H9 (cell line): ENCODE measurements at places on chromosomes 16 and 17. TPM values are rescaled to one million over a fixed set of nuclear protein-coding genes. Genes with fewer than 3 reads are reported as not detected.
A peak's percentile ranks its signal among the peaks of the same experiment; 100 is the strongest.

DNA sequence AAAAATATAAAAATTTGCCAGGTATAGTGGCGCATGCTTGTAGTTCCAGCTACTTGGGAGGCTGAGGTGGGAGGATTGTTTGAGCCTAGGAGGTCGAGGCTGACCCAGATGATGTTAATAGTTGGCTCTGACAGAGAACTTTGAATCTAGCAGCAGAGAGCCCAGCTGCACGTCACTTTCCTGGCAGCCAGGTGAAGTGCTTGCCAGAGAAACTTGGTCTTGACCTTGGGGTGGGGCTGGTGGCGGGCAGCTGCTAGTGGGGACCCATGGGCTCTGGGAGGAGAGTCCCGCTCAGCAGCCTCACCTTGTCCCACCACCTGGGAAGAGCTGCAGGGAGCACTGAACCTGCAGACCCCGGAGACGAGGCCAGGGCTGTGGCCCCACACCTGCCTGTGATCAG is 3.1 kb upstream of the C16orf74 start:
- DNase-seq: no peak

DNA sequence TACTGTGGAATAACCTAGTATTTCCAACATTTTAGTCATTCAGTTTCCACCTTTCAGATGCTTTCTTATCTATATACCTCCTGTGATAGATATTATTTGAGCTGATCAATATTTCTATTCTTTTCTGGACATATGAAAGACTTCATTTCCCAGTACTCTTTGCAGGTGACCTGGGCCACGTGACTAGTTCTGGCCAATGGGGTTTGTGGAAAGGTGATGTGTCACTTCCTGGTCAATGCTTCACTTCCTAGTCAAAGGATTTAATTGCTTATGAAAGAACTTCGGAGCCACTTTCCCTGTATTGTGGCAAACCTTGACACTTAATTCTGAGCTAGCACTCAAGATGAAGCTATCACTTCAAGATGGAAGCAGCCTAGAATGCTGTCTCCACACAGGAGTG is 248.9 kb upstream of the FOXF1 start:
- DNase-seq: peak; percentile 10

- DNase-seq: no peak
Measured at GRCh38 chr17:8360260-8360659, 16.2 kb downstream of the KRABD2 start.

- DNase-seq: peak; percentile 54
Measured at GRCh38 chr16:49700251-49701064, 155.5 kb downstream of the ZNF423 start.

DNA sequence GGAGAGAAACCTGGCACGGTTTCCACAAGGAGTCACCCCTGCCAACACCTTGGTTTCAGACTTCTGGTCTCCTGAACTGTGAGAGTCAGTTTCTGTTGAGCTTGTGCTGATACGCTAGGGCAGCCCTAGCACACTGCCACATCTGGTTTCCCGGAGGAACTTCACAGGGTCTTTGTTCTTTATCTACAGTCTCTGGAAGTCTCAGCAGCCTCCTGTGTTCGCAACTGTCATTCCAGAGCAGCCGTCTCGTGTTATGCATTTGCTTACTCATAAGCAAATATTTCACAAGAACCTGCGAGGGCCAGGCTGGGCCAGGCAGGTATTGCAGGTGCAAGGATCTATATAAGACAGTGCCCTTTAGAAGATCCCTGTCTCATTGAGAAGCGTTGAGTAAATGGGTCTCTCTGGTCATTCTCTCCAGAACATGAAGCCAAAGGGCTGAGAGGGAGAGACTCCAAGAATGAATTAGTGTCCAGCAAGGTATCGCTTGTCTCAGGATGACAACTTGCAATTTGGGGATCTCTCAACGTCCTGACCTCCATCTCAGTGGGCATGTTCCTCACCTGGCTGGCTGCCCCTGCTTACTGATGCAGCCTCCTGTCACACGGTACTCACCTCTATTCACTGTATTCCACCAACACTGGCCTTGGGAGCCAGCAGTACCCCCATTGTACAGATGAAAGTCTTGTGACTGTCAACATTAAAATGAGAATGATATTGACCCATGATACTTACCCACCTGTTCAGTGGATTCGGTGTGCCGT is 141.2 kb downstream of the WWOX start:
- DNase-seq: no peak

DNA sequence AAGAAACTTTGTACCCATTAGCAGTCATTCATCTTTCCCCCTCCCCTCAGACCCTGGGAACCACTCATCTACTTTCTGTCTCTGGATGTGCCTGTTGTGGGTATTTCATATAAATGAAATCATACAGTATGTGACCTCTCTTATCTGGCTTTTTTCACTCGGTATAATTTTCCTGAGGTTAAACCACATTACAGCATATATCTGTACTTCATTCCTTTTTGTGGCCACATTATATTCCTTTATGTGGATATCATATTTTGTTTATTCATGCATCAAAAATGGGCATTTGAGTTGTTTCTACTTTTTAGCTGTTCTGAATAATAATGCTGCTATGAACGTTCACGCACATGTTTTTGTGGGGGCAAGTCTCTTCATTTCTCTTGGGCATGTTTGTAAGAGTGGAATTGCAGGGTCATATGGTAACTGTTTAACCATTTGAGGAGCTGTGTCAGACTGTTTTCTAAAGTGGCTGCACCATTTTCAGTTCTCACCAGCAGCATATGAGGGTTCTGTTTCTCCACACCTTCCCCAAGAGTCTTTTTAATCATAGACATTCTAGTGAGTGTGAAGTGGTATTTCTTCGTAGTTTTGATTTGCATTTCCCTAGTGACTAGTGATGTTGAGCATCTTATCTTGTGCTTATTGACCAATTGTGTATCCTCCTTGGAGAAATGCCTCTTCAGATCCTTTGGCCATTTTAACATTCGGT is 3.8 kb downstream of the SNX29 start:
- DNase-seq: no peak

DNA sequence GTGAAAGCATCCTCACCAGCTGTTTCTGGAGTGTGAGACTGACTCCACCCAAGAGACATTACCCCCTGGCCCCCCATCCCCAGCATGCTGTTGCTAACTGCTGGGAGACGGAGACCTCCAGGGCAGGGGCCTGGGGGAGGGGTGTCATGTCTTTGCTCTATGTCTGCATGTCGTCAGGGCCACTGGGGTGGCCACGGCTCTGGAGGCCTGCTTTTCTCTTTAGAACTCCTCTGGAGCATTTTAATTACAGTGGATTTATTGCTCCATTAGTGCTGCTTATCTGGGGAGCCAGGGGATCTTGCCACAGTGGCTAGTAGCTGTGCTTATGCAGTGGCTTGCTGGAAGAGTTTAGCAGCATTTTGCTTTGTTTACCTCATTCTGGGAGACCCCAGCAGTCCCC is 32.3 kb downstream of the CLEC16A start:
- no peak for DNase-seq

DNA sequence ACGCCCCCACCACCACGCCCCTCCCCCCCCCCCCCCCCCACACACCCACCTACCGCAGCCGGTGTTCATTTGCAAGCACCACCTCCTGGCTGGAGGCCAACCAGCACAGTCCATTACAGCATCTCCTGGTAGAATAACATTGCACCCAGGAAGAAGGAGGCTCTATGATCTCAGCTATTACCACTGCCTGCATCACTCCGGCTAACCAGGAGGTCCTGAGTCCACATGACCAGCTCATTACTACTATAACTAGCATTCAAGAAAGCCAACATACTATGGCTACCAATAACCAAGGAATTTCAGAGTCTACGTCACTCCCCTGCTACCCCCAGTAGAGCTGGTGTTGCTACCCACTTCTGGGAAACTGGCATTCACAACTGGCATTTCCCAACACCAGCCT is 81.1 kb upstream of the ALOX12 start:
- no peak for DNase-seq

GRCh38 chr16:85759136-85759535 is 8.2 kb upstream of the C16orf74 start:
- DNase-seq: no peak

GRCh38 chr17:7873051-7873450 is 15.2 kb downstream of the CYB5D1 start:
- DNase-seq: no peak

GRCh38 chr16:77193377-77193776 is 2.4 kb downstream of the MON1B start:
- no peak for DNase-seq

- DNase-seq: no peak
Measured at GRCh38 chr16:87826798-87827587, 42.3 kb downstream of the SLC7A5 start.

DNA sequence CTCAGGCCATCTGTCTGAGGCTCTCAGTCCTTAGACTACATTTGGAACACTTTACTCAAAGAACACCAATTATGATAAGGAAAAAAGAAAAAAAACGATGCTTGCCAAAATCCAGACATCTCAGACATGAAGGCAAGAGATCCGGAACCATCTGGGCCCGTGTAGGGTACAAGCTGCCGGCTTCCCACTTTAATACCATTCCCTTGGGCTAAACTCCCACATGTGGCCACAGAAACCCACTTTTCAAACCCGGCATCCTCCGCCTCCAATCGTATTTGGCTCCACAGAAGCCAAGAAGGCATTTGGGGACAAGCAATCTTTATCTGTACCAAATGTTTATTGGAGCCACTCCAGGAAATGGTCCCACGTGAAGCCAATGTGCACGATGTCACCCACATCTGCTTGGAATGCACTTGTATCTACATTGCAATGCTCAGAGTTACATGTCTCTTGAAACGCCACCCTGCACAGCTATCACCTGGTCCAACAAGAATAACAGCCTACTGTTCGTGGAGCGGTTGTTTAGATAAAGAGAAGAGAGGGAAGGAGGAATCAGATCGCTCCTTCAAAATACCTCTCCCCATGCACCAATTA is 33.5 kb downstream of the XYLT1 start:
- no peak for DNase-seq

GRCh38 chr17:75590314-75590761 is 2.7 kb downstream of the MYO15B start:
- DNase-seq: peak; percentile 30

DNA sequence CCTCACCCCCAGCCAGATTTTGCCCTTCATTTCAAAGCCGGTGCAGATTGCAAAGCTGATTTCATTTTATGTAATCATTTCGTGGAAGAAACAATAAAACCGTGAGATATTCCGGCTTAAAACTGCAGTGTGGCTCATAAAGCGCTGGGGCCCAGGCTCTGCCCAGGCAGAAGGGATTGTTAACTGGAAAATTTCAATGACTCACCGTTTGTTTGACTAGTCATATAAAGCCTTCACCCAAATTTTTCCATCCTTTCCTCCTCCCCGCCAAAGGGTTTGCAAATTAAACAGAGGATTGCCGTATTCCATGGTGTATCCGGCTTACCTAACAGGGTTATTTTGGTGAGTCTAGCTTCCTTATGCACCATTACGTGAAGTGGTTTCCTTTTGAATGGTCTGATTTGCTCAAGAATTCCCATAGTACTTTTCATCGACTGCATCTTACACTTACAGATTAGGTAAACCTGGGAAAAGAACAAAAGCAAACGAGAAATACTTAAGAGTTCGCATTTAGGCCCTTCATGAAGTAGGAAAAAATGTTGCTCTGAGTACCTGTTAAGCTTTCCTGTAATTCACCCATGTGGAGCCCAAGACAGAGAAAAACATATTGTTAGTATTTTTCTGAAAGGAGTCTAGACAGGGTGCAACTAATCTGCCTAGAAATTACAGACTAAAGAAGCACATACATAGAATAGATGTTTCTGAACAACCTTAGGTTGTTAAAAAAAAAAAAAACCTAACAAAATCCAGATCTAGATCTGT is 949 bp upstream of the GSPT1 start:
- DNase-seq: no peak

NPIPB6 gene
- 2.0 and 5.2 TPM in 2 replicates for total RNA-seq

SLFN14 gene
- not detected in 2 replicates for total RNA-seq

ITGAD gene
- not detected in 2 replicates for total RNA-seq

CA10 gene
- total RNA-seq: 0.37 and 0.46 TPM in 2 replicates

PRSS33 gene
- total RNA-seq: not detected in 2 replicates
